ENCODE measurements at places on chromosomes 11 and 22. TPM values are rescaled to one million over a fixed set of nuclear protein-coding genes. Genes with fewer than 3 reads are reported as not detected.

- H3K36me3 ChIP-seq = no peaks in the 10 kb centered on the region
- DNase-seq = no peak
- no peak overlapping the region for H3K27ac ChIP-seq
- H3K27me3 ChIP-seq = no peaks in the 10 kb centered on the region
These were observed 968.0 kb downstream of the OPCML start for GRCh38 chr11:132564091-132564885.

- no peak overlapping the region for H3K4me3 ChIP-seq
- no peaks in the 10 kb centered on the region for H3K27me3 ChIP-seq
- H3K4me1 ChIP-seq = peaks cover 15% of the 10 kb centered on the region
These were observed 9.3 kb upstream of the NUP160 start for GRCh38 chr11:47857485-47857884.

- DNase-seq = no peak
- H3K4me1 ChIP-seq = no peaks in the 10 kb centered on the region
- H3K36me3 ChIP-seq = peaks cover 47% of the 10 kb centered on the region
- no peaks in the 10 kb centered on the region for H3K27me3 ChIP-seq
These were observed 66.4 kb upstream of the OR4B1 start for GRCh38 chr11:48150213-48150612.

DNA sequence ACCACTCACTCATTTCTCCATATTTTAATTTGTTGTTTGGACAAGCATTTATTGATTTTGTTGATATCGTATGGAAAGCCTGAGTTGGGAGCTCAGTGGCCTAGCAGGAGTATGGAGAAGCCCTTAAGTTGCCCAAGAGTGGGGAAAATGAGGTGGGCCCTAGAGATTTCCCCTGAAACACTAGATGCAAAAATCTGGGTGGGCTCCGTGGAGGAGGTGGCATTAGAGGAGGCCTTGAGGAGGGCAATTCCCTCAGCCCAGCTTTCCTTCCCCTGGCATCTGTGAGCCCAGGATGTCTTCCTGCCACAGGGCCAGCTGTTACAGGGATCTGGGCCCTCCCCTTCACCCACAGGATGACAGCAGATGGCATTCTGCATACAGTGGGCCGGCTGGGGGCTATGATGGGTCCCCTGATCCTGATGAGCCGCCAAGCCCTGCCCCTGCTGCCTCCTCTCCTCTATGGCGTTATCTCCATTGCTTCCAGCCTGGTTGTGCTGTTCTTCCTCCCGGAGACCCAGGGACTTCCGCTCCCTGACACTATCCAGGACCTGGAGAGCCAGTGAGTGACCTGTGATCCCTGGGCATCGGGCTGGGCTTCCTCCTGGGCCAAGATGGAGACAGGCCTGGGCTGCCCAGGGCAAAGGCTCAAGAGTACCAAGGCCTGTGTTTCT, 21.6 kb upstream of the SLC22A12 start:
- H3K27me3 ChIP-seq = no peaks in the 10 kb centered on the region
- H3K27ac ChIP-seq = no peak overlapping the region
- no peak for DNase-seq
- H3K4me1 ChIP-seq = no peaks in the 10 kb centered on the region
- no peak overlapping the region for H3K4me3 ChIP-seq

- H3K4me3 ChIP-seq = no peak overlapping the region
- no peak for DNase-seq
- no peak overlapping the region for H3K27ac ChIP-seq
- peaks cover 4% of the 10 kb centered on the region for H3K36me3 ChIP-seq
These were observed 3.9 kb downstream of the FRMD8 start for GRCh38 chr11:65390099-65390941.

DNA sequence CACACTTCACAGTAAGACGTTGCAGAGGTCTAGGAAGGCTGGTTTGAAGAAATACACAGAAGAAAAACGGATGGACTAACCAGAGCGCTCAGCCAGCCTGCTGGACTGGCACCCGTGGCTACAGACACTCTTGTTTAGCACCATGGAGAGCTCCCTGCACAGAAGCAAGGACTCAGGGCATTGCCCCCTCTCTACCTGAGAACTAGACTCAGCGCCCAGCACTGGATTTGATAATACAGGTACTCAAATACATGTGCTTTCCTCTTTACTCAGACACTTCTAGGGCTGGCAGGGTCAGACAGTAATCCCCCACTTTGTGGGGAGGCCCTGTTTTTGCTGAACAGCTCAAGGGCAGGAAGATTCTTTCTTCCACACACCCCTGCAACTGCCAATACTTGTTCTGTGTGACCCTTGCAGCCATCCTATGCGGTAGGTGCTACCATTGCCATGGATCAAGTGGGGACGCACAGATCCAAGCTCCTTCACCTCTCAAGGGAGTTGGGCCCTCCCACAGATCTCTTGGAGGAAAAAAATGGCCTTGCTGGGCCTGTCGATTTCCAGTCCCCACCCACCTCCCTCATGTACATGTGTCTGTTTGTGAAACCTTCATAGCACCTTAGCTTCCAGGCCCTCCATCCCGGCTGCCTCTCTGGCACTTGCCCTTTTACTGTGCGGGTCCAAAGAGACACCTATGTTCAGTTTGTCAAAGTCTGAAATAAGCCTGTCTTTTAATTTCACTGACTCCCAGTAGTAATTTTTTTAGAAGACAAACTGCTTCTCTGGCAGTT, 5.1 kb upstream of the P2RX6 start:
- H3K36me3 ChIP-seq = no peaks in the 10 kb centered on the region
- DNase-seq = no peak
- H3K4me1 ChIP-seq = peaks cover 6% of the 10 kb centered on the region
- no peaks in the 10 kb centered on the region for H3K27me3 ChIP-seq

- H3K36me3 ChIP-seq = no peaks in the 10 kb centered on the region
- H3K4me3 ChIP-seq = no peak overlapping the region
- H3K27ac ChIP-seq = no peak overlapping the region
- no peak for DNase-seq
- H3K4me1 ChIP-seq = no peaks in the 10 kb centered on the region
- H3K27me3 ChIP-seq = no peaks in the 10 kb centered on the region
These were observed 97.3 kb downstream of the GALNT18 start for GRCh38 chr11:11524436-11525061.

DNA sequence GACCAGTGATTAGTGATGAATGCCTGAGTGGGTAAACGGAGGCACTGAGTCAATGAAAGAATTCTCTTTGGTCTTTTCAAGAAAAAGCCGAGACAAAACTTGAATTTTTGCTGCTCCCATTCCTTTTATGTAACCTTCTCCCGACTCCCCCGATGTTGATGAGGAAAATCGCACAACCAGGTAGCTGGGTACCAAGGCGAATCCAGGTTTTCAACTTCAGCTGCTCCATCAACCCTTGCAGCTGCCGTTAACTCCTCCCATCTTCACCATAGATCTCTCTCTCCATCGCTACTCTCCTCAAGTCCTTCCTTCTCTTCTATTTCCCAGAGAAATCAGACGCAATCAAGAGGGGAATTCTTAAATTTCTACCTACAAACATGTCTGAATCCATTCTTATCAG, 611 bp upstream of the USP2 start:
- H3K36me3 ChIP-seq = no peaks in the 10 kb centered on the region
- H3K4me1 ChIP-seq = peaks cover 13% of the 10 kb centered on the region
- no peaks in the 10 kb centered on the region for H3K27me3 ChIP-seq
- H3K27ac ChIP-seq = peak overlapping the region; percentile 69

SULT4A1 gene
- not detected for total RNA-seq

PARVA gene
- 0.07 TPM for total RNA-seq

Measured in CD8-positive, alpha-beta memory T cell (primary cell).